ENCODE measurements at places on chromosomes 12 and 14.

DNA sequence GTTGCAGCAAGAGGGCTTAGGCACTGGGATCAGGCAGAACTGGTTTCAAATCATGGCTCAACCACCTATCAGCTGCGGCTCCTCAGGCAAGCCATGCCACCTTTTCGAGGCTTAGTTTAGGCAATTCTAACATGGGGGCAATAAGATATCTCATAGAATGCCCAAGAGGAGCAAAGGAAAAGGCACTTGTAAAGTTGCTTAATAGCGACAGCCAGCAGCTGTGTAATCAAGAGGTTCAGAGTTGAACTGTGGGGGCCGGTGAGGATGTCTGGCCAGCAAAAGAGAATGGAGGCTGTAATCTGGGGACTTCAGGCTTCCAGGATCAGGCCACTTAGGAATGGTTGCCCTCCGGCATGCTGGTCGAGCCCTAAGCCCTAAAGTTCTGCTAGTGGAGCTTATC is 3.0 kb upstream of the TCHP start:
- no peak for DNase-seq

GRCh38 chr12:130181211-130181610 is 18.9 kb downstream of the FZD10 start:
- DNase-seq, result no peak

DNA sequence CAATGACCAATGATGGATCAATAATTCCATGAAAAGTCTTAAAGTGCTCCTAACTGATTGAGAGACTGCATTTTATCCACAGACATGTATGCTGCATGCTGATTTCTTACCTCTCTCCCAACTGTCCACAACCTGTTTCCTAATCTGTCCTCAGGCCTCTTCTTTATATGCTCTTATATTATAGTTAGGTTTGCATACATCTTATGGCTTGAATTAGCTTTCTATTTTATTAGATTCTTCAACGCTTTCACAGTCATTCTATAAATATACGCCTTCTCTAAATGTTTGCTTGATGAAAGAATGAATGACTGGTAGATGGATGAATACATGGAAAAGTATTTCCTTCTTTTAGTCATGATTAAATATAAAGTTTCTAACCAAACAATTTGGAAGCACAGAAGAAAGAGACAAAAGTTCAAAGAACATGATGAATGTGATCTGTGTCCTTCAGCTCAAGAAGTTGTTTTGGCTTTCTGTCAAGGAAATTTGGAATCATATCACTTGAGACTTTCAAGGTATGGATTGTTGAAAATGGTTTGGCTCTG is 91.8 kb upstream of the NPAS3 start:
- DNase-seq, result no peak

DNA sequence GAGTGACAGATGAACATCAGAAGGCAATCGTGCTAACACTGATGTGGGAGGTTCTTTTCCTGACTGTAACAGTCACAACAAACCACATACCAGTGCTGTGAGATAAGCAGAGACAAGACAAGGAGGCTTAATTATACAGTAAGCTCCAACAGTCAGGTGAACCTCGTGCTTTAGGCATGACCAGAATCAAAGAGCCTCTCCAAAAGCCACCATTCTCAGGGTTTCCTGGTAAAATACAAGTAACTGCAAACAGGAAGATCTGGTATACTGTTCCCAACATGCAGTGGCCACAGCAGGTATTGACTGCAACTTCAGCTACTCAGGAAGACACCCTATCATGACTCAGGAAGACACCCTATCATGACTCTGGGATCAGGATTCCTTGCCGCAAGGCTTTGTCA is 47.3 kb upstream of the GTF2A1 start:
- DNase-seq, result peak; percentile 8
